ENCODE measurements at places on chromosomes 12 and 14. TPM values are rescaled to one million over a fixed set of nuclear protein-coding genes. Genes with fewer than 3 reads are reported as not detected.
A peak's percentile ranks its signal among the peaks of the same experiment; 100 is the strongest.

DNA sequence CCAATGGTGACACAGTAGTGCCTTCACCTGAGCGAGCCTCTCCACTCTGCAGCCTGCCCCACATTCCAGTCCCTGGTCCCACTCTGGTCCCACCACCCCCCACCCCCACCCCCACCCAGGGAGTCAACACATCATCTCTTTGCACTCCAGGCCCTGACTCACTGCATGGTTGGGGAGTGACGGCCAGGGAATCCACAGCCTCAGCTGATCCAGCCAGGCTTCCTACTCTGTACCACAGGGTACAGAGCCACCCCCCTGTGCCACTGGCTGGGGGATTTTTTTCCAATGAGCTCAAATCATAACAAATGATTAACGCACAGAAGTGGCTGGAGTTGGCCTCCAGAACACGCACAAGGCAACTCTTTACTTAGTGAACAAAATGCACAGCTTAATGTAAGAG, 233.7 kb downstream of the NTF3 start:
- no peak for DNase-seq
- no peaks in the 10 kb centered on the region for H3K4me1 ChIP-seq
- no peak overlapping the region for H3K4me3 ChIP-seq
- H3K27me3 ChIP-seq: peaks cover 6% of the 10 kb centered on the region

GRCh38 chr12:96225994-96226399, 31.8 kb downstream of the ELK3 start:
- DNase-seq: no peak
- H3K27me3 ChIP-seq: peaks cover 9% of the 10 kb centered on the region
- H3K4me1 ChIP-seq: peaks cover 11% of the 10 kb centered on the region
- peak overlapping the region; percentile 42 for H3K27ac ChIP-seq
- H3K4me3 ChIP-seq: no peak overlapping the region

GRCh38 chr14:53325176-53325806, 172.2 kb upstream of the DDHD1 start:
- H3K27ac ChIP-seq: no peak overlapping the region
- H3K27me3 ChIP-seq: no peaks in the 10 kb centered on the region
- no peak for DNase-seq
- H3K4me1 ChIP-seq: no peaks in the 10 kb centered on the region

DNA sequence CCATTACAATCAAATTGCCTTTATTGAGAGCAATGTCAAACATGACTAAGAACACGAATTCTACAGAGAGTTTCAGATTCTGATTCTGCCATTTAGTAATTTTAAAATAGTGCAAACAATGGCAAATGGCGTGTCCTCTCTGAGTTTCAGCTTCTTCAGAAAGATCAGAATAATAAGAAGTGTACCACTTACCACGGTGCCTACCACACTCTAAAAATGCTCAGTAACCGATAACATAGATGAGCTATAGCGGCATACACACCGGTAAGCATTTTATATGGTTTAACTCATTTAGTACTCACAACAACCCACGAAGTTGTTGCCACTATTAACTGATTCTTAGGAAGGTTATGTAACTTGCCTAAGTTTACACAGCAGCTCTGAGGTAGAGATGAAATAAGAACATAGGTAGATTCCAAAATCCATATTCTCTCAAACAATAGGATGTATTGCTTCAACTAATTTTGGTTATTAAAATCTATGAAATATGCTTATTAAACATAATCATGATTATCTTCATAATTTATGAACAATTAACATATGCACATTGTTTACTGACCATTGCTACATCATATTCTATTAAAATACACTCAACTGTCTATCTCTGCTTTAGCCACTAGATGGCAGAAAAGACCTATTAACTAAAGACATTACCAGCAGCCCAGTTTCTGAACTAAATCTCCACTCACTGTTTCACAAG, 38.3 kb downstream of the SLC6A15 start:
- H3K27me3 ChIP-seq: no peaks in the 10 kb centered on the region
- no peak overlapping the region for H3K27ac ChIP-seq
- H3K4me1 ChIP-seq: peaks cover 13% of the 10 kb centered on the region

DNA sequence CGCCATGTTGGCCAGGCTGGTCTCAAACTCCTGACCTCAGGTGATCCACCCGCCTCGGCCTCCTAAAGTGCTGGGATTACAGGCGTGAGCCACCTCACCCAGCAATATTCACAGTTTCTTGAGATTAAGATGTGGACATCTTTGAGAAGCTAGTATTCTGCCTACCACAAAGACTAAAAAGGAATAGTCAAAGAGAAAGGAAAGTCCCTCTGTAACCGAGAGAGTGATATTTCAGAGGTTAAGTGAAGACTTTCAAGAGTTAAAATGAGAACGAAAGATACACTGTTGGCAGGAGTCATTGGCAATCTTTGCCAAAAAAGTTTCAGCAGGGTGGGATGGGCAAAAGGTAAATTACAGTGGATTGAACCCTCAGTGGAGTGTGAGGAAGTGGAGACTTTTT, 15.6 kb downstream of the DGKA start:
- peaks cover 10% of the 10 kb centered on the region for H3K36me3 ChIP-seq
- DNase-seq: no peak
- H3K27ac ChIP-seq: no peak overlapping the region

Gene KERA
- total RNA-seq: not detected

Gene C14orf39
- 1.4 TPM for total RNA-seq
